ENCODE measurements at places on chromosomes 1 and 21.

DNA sequence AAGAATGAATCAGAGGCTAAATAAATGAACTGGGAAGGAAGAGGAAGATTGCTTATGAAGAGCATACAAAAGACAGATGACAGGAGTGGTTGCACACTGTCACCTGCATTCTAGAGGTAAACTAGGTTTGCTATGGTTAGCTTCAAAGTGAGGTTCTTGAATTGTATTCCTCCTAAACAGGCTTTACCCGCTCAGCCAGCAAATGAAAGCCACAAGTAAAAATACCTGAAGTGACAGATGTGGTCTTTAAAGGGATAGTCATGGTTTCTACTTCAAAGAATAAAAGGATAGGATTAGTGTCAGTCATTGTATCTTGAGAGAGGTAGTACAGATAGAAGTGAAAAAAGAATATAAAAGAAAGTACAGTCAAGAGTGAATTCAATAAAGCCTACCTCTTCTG is 32.4 kb upstream of the PRDX6 start:
- no peak for DNase-seq

GRCh38 chr1:67589519-67590233 is 95.3 kb upstream of the GADD45A start:
- DNase-seq, result no peak

GRCh38 chr1:29341936-29342335 is 105.6 kb downstream of the PTPRU start:
- no peak for DNase-seq

- DNase-seq, result no peak
These were observed 14.0 kb upstream of the PKP1 start for GRCh38 chr1:201269281-201269680.

GRCh38 chr1:216390956-216391355 is 32.3 kb downstream of the USH2A start:
- no peak for DNase-seq

GRCh38 chr1:39720094-39720999 is 18.3 kb upstream of the PPIE start:
- no peak for DNase-seq

GRCh38 chr21:42028766-42029425 is 18.7 kb upstream of the ZBTB21 start:
- no peak for DNase-seq

DNA sequence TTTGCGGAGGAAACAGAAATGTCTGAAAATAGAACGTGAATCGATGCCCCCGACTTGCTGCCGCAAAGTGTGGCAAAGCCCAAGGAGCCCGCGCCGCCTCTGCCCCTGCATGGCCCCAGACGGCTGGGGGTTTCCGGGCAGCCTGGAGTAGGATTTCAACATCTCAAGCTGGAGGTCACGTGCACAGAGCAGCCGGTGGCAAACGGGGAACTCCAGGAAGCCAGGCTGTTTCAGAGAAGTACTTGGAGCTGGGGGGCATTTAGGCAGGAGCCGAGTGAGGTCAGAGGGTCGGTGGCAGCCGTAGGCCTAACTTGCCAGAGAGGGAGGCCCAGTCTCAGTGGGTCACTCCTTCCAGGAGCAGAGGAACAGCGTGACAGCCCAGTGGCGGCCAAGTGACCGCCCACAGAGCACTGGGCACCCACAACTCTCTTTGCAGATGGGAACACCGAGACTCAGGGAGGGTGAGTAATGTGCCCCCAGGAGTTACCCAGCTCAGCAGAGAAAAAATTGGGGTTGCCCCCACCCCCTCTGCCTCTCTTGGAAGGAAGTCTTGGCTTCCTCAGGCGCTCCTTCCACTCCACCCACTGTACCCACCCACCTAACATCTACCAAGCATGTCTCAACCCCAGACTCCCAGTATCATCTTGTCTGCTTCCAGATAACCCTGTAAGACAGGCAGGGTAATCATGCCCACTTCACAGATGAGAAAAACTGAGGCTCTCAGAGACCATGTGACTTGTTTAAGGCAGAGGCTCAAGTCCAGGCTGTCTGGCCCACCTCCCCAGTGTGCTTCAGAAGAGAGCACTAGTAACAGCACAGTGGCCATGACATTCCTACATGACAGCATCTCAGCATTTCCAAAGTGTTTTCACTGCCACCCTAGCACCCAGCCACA is 179.4 kb downstream of the HIVEP3 start:
- peak; percentile 45 for DNase-seq

GRCh38 chr1:79988401-79988800 is 981.9 kb upstream of the ADGRL4 start:
- no peak for DNase-seq

DNA sequence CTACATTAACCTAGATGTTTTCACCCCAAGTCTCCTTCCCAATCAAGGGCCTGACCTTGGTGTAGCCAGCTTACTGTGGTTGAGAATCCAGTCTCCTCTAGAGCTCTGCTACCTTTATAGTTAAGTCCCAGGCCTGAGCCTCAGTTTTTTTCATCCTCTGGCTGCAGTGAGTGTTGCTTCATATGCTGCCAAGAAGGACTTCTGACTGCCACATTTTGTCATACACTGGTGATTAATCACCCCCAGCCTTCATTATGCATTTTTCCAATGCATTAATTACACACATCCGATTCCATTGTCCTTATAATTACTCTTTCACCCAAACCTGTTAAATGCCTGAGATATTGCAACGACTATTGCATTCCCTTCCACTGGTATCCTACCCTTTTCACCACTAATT is 66.3 kb upstream of the FGGY start:
- DNase-seq, result no peak

- DNase-seq, result no peak
These were observed 3.7 kb downstream of the ZBED6 start for GRCh38 chr1:203799157-203799556.

GRCh38 chr1:222525951-222526350 is 22.0 kb downstream of the HHIPL2 start:
- DNase-seq, result no peak

DNA sequence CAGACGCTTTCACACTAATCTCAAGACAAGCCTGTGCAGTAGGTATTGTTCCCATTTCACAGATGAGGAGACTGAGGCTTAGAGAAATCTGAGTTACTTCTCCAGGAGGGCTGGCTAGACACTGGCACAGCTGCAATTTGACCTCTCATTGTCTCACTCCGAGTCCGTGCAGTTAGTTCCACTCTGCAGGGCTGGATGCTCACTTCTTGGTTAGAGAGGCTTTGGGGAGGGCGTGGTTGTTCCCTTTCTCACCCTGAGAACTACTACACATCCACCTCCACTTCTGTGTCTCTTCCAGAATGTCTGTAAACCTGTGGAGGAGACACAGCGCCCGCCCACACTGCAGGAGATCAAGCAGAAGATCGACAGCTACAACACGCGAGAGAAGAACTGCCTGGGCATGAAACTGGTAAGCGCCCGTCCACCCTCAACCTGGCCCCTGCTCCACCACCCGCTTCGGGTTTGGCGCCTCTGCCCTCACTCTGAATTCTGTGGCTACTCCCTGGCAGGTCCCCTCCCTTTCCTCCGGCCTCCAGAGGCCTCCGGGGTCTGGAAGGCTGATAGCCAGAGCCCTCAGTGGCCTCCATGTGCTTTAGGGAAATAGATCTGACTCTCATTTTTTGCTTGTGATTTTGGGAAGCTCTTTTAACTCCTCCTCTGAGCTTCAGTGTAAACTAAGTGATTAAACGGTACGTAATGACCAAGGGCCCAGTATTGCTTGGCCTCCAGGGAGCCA is 29.1 kb downstream of the EIF2D start:
- DNase-seq, result no peak

GRCh38 chr21:32141318-32141633 is 137.6 kb downstream of the MIS18A start:
- DNase-seq, result no peak

- no peak for DNase-seq
These were observed 532.8 kb downstream of the MATN1 start for GRCh38 chr1:30190511-30191153.

DNA sequence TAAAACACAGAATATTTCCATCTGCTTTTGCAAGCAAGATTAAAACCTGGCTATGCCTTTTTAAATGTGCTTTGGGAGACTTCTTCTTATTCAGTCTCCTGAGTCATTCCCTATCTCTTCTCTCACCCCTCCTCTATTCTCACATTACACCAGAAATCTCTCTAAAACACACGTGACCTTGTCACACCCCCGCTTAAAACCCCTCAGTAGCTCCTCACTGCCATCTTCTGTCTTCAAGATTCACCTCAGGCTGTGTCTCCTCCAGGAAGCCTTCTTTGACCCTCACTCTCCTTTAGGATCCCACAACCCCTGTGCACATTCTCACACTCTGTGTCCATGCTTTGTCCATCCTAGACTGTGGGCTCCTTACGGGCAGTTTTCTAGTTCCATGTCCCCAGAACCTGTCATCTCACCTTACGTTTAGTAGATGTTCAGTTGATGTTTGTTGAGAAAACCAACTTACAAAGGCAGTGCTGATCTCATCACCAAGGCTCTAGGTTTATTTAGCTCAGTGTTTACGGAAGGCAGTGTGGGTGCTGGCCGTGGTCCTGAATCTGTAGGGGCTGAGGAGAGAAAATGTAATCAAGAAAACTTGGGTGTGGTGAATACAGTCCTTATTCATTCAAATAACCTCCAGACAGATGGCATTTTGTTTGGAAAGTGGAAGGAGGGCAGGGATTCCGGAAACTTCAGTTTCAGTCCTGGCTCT is 143.5 kb downstream of the DMRTA2 start:
- DNase-seq, result no peak

GRCh38 chr1:117631359-117632160 is 25.7 kb downstream of the TENT5C start:
- DNase-seq, result no peak

DNA sequence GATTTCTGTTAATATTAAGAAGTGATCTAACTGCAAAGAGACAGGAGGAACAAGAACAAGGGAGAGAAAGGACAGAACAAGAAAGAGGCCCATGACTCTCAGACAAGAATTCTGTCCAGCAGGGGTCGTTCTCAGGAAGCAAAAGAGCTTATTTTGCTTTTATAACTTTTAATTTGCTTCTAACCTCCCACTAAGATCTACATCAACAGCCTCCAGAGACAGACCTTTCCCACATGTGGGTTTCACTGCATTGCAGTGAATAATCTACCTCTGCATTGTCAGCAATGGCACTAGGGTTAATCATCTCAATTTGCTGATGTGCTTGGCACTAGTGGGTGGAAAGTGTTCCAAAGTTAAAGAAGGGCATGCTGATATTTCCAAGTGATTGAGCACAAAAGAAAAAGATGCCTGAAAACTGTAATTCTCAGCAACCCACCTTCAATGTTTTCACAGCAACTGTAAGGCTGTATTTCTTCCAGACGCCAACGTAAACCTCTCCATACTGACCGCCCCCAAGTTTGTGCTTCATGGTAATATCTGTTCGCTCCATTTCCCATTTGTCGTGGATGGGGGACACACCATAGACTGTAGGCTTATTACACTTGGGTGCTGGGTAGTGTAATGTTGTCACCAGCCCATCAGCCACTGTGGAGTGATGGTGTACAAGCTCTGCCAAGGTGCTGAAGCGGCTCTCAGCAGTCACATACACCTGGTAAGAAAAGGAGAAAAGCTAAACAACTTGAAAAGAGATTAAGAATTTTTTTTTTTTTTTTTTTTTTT is 39.5 kb downstream of the TOR3A start:
- no peak for DNase-seq

DNA sequence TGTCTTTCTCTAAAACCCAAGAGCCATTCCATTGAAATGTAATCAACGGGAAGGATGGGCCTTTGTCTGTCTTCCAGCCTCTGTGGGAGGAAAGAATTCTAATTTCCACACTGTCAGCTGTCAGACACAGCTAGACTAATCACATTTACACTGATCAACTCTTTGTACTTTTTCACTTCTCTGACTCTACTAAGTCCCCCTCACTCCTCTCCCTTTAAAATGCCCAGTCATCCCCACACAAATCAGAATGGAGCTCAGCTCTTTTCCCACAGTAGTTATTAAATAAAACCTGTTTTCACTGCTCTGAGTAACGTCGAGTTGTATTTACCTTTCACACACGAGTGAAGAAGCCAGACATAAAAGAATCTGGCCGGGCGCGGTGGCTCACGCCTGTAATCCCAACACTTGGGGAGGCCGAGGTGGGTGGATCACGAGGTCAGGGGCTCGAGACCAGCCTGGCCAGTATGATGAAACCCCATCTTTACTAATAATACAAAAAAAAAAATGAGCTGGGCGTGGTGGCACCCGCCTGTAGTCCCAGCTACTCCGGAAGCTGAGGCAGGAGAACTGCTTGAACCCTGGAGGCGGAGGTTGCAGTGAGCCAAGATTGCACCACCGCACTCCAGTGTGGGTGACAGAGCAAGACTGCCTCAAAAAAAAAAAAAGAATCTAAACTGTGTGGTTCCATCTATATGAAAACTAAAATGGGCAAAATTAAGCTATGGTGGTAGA is 13.3 kb downstream of the ZBTB8OS start:
- DNase-seq, result no peak

- DNase-seq, result no peak
These were observed 11.3 kb upstream of the MAP10 start for GRCh38 chr1:232793944-232794343.

- no peak for DNase-seq
These were observed 37.6 kb downstream of the NRDC start for GRCh38 chr1:51840743-51841461.

DNA sequence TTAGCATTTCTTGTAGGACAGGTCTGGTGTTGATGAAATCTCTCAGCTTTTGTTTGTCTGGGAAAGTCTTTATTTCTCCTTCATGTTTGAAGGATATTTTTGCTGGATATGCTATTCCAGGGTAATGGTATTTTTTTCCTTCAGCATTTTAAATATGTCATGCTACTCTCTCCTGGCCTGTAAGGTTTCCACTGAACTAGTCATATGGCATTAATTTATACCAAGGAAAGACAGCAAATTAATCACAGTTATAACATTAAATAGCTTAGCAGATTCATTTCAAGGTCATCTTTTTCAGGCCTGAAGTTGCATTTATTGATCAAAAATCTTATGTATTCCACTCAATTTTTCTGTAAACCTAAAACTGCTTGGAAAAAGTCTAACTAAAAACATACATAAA is 54.9 kb downstream of the AK5 start:
- DNase-seq, result no peak

DNA sequence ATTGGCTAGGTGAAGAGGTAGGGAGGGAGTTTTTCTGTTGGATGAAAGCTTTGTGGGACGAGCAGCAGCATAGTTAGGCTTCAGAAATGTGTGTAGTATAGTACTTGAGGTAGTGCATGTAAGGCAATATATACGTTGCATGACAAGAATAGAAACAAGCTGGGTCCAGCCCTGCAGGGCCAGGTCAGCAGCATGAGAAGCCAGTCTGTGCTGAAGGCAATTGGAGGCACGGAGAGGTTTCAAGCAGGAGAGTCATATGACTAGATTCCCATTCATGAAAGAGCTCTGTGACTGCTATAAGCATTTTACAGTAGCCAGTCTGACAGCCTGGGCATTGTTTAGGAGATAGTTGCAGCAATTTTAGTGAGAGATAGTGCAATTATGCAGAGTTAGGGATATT is 84.2 kb upstream of the DSCAM start:
- no peak for DNase-seq

- DNase-seq, result no peak
These were observed at the start of gene OLIG1 for GRCh38 chr21:33069994-33070743. Gene OLIG1 (plus strand): TSS chr21:33070141. CDS start chr21:33070247, 106 bp downstream.
